NCI-H774 (cell line): ENCODE measurements at places on chromosomes 12 and 14.

DNA sequence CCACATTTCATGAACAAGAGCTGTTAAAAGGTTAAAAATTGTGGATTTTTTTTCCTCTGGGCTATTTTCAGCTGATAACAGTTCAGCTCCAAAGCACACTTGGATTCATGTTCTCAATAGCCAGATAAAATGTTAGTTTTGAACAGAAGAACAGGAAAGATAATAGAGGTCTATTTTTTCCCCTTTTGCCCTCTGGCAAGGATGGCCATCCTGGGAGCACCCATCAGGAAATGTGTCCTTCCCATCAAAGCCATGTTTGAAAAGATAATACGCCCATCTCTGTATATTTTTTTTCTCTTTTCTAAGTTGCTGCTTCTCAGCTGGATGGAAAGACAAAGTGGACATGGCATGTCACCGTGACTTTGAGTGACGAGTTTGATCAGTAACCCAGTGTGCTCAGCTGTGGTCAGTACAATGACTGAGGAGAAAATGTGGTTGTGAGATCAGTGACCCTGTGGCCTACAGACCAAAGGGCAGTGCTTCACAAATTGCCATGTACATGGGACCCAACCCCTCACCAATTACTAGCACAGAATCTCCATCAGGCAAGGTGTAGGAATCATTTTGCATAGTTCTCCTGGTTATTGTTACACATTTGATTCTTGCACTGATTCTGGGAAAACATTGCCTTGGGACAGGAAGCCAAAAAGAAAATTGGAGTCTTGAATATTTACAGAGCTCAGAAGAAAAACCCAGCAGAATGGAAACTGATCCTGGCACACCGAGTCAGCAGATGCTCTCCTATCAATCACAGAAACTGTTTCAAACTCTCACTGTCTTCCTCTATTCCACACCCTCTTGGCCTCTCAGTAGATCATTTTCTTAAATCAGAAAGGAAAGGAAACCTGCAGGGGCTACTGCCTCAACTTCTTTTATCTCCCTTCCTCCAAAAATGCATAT, 64.3 kb downstream of the ANO6 start:
- DNase-seq: no peak

GRCh38 chr14:24630872-24631477, 3.0 kb downstream of the GZMB start:
- DNase-seq: peak; percentile 64

DNA sequence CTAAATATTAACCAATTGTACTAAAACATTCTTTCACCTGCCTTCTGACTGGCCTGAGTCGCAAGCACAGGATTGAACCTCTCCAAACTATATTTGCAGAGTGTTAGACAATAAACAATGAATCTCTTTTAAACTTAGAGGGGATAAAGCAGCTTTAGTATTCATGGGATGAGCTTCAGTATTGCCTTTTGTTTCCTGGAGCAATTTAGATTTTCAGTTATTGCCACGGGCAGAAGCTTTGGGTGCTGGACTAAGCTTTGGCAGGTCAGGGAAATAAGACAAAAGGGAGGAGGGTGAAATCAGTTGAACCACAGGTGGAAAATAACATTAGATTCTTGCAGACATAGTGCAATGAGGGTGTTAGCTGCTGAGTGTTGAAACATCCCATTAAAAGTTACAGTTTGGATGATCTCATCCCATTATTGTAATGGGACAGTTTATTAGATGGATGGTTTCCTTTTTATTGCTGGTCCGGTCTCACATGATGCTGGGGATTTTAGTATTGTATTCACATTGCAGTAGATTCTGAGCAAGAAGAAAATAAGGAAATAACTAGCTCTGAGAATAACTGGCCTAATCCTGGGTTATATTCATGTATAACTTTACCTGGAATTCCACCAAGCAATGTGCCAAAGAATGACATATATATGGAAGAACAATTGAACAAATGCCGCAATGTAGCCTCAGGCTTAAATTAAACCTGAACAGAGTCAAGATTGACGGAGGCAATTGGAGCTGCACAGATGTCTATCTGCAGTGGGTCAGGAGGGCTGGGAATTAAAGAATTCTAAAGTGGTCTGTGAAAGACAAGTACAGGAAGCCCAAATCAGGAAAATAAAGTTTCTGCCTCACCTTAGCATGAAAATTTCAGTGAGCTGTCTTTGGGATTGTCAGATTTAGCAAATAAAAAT, 1092.8 kb upstream of the SEL1L start:
- DNase-seq: no peak

DNA sequence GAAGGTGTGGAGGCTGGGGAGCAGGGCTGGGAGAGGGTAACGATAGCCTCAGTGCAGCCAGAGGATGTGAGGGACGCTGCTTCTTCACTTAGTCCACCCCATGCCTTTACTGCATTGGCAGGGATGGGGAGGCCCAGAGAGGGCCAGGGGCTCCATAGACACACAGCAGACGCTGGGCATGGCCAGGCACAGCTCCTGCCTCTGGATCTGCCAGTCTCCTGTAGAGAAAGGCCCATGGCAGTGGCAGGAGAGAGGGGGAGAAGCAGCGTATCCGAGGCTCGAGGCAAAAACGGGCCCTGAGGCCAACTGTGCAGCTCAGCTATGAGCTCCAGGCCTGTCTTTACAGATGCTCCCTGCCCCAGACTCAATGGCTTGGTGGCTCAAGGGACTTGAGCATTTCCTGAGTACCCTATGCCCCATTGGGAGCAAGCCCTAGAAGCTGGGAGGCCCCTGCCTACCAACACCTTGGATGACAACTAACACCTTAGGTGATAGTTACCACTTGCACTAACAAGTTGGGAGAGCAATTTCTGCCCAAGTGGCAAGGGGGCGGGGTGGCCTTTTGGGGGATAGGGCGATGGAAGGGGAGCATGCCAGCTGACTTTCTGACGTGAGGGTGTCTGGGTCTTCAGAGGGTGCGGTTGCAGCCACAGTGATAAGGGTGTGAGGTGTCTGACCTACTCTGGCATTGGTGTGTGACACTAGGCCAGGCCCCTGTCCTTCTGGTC, 5.0 kb upstream of the LBHD2 start:
- no peak for DNase-seq

DNA sequence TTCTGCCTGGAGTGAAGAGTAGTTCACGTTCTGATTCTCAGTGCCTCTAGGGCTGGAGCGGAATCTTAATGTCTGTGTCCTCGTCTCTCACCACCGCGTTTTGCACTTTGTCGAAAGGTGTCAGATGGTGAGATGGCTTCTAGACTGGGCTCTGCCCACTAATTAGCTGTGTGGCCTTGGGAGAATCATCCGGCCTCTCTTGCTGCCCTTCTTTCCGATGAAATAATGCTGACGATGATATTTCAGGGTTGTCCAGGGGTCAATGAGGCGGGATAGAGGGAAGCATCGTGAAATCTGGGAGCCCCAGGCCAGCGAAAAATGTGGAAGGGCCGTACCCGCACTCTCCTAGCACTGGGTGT, 811 bp upstream of the GALNT16 start:
- DNase-seq: no peak

DNA sequence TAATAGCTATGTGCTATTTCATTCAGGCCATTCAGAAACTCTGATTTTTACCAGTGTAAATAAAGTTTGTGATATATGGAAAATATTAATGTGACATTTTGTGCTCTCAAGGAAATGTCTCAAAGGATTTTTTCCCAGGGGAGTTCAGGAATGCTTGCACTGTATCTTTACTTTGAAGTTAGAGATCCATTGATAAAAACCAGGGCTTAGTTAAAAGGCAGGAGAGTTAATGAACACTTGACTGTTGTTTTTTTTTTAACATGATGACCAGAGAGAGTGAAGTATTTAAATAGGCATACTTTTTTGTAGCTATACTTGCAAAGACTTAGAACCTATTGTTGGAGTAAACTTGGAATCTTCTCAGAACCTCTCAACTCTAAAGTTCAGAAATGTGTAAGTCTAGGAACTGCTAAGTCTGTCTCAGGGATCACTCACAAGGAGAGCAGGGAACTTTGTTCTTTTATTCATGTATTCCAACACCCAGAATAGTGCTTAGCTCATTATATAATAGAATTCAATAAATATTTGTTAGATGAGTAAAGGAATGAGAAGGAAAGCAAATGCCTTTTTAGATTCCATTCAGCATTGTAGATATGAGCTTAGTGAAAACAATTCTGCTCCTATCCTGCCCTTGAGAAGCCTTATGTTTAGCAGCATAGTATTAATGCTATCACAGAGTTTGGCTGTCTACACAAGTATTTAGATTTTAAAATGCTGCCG, 117.5 kb downstream of the DAAM1 start:
- DNase-seq: no peak

DNA sequence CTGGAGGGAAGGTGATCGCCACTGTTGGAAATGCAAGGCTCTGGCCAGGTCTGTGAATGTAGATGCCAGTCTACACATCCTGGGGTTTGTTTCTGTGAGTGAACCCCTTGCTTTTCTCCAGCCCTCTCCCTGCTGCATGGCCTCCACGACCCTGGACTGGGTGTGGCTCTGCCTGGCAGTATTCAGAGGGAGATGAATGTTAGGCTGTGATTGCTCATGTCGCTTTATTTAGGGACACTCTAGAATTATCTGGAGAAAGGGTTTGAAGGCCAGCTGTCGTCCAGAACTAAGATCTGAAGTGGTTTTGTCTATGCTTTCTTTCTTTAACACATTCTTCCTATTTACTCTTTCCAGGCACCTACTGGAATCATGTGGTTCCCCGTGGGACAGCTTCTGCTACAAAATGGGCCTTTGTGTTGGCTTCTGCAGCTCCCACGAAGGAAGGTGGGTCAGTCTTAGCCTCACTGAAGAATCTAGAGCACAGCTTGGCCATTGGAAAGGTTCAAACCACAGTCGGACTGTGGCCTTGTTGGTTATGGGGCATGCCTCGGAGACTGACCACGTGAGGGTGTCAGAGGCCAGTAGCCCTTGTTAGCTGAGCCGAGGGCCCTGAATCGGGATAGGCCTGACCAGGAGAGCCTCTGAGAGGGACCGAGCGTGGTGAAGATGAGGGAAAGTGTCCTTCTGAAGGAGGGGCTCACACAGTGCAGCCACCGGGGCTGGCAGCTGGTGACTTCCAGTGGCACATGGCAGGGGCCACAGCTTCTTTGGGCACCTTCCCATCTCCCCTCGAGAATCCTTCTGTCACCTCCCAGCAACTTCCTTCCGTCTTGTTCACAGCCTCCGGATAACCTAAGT, 59.1 kb downstream of the ANKRD9 start:
- DNase-seq: no peak

DNA sequence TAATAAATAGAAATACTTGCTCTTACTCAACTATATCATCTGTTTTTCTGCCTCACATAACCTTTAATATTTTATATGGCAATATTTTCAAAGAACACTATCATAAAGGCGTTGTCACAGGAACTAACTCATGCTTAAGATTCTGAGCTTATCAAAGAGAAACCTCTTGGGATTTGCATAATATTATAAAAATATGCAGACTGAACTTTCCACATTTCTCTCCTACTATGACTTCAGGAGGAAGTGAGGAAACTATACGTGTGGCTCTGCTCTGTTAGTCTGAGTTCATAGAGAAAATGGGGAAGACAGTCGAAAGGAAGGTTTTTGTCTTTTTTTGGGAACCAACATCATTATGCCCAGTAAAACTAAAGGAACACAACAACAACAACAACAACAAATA, 124.7 kb downstream of the GARIN6 start:
- no peak for DNase-seq

DNA sequence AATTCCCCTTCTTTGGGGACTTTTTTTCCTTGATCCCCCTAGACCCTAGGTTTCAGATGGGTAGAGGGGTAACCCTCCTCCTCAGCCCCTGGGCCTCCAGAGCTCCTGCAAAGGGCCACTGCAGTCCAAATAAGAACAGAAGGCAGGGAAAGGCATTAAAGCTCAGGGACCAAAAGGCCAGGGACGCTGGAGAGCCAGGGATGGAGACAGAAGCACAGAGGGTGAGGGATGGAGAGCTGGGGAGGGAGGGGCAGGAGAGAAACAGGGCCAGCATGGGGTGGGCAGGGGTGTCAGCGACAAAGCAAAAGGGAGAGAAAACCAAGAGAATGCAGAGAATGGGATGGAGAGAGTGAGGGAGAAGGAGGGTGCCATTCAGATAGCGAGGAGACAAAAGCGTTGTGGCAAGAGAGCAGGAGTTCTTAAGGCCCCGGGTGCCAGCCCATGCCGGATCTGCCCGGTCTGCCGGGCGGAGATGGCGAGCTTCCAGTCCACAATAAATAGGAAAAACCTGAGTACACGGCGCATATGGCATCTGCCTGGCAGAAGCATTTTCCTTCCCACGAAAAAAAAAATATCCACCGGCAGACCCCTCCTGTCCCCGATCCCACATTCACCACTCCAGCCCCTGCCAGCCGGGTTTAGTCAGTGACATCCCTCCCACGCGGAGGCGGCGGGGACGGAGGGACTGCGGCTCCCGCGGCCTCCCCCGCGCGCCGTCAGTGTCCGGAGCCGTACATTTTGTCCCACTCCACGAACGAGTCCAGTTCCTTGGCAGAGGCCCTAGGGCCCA, 28.6 kb downstream of the FIGNL2 start:
- peak; percentile 44 for DNase-seq

- no peak for DNase-seq
These were observed 154.4 kb downstream of the EMP1 start for GRCh38 chr12:13350946-13351345.

GRCh38 chr14:54050759-54051158, 94.1 kb upstream of the BMP4 start:
- DNase-seq: no peak

DNA sequence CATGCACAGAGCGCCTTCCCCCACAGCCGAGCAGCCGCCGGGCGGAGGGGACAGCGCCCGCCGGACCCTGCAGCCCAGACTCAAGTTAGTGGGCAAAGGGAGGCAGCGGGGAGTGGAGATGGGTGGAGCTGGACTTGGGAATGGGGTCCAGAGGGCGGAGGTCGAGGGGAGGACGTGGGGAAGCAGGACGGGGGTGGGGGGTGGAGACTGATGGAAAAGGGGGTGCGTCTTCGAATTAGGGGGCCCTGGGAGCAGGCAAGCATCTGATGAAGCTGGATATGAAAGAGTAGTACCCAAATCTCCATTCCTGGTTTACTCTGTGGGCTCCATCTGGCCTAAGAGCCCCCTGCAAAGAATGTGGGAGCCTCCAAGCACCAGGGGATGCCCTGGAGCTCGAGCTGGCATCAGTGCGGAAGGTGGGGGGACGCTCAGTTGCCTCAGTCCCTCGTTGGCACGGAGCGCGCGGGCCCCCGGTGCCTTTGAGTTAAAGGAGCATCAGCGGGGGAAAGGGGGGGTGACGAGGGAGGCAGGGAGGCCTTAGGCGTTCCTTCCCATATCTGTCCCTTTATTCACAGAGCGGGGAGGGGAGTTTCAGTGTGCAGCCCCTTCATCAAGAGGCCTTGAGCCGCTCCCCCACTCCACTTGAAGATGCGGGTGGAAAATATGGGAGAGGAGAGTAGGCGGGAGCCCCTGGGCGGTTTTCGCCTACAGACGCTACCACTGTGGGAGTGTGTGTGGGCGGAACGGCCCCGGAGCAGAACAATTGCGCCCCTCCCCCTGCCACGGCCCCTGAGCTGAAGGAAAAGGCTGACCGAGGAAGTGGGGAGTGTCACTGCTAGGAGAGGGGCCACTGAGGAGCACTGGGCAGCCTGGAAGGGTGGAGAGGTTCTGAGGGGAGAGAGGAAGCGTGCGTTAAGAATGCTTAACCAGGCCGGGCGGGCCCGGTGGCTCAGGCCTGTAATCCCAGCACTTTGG, 644 bp downstream of the NAB2 start:
- no peak for DNase-seq
